ENCODE measurements at places on chromosomes 5 and 9.

GRCh38 chr5:135955525-135955924, 742 bp upstream of the LECT2 start:
- no peak for DNase-seq

DNA sequence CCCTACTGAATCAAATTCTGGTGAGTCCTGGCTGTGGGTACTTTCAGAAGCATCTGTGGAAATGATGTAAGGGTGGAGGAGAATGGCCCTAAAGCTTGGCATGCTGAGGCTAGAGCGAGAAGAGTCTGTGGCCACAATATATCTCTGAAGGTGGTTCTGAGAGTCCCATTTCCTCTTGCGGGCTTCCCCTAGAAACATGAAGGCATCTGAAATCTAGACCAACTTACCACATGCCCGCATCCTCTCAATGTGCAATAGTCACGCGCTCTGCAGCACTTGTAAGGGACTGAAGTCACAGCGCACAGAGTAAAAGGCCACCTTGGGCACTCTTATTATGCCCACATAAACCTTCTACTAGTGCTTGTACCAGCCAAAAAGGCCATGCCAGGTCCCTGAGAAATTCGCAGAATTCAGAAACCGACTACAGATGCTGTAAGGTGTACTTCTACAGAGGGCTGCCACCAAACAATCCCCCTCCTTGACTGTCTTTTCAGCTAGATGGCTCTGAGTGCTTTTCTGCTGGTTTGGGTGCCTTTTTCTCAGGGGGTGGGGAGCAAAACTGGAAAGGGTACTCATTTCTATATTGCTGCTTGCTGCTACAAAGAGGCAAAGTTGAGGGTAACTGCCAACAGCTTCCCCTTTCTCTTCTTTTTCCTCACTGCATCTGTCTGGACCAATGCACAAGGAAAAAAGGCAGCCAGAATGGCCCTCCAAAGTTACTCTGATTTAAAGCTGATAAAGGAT, 107.3 kb downstream of the ZDHHC21 start:
- DNase-seq = no peak

DNA sequence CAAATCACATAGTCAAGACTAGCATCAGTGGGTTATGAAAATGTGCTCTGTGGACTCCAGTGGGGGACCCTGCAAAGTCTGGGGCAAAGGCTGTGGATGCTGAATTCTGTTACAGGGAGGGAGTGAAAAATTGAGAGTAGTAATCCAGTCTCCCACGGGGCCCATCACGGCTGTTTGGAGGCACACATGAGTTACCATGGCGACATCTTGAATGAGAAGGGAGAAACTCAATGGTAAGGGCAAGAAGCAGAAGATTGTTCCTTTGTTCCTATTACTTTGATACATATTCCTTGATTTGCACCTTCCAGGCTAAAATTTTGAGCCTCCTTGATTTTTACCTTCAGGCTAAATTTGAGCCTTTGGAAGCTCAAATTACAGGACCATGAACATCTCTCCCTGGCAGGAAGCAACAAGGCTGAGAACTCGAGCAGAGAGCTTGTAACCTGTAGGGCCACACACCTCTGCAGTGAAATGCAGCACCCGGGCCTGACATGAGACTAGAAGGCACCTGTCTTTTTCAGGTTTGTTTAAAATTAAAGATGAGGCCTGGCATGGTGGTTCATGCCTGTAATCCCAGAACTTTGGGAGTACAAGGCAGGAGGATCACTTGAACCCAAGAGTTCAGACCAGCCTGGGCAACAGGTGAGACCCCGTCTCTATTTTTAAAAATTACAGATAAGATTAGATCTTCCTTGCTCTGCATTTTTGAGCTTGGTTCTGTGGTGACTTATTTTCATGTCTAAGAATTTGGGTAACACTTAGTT, 31.0 kb upstream of the ZFR start:
- DNase-seq = no peak

DNA sequence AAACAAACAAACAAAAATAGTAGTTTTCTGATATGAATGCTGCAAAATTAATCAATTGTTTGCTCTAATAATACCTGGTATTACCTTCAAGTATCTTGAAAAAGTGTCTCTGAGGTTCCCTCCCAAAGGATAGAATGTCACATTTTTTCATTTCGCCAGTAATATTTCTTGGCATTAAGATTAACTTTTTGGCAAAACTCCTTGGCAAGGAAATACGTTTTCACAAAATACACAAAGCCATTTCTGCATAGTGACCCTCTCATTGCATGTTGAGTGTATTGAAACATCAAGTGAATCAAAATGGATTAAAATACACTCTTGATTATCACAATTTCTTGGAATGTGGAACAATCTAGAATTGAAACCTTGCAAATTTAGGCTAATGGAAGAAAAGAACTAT, 230.5 kb downstream of the ATPSCKMT start:
- no peak for DNase-seq

DNA sequence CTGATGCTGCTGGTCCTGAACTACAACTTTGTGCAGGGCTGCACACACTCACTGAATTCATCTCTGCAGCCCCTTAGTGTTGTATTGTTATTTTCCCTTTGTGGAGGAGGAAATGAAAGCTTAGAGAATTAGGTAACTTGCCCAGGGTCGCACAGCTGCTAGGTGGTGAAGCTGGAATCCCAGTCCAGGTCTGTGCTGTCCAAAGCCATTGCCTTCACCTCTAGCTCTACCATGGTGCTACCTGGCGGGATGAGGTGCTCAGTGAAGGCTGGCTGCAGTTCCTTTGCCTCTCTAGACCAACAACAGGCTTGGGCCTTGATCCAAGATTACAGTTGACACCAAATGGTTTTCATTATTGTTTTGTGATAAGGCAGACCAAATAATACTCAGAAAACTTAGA, 177.8 kb upstream of the PITX1 start:
- DNase-seq = no peak

DNA sequence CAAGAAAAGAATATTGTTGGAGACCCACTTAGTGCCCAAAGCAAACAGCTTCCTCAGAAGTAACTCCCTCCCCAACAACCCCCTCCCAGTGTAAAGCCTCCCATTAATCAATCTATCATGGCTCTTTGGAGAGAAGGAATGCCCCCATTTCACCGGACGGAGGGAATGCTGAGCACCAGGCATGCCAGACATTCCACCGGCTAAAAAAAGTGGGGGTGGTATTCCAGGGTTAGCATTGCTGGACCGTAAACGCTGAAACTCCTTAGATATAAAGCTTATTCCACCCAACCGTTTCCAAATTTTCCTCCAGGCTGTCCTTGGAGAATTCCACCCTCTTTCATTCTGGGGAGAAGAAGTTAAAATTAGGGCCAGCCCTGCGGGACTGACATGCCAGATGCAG, 363 bp upstream of the MAMDC2 start:
- DNase-seq = no peak

DNA sequence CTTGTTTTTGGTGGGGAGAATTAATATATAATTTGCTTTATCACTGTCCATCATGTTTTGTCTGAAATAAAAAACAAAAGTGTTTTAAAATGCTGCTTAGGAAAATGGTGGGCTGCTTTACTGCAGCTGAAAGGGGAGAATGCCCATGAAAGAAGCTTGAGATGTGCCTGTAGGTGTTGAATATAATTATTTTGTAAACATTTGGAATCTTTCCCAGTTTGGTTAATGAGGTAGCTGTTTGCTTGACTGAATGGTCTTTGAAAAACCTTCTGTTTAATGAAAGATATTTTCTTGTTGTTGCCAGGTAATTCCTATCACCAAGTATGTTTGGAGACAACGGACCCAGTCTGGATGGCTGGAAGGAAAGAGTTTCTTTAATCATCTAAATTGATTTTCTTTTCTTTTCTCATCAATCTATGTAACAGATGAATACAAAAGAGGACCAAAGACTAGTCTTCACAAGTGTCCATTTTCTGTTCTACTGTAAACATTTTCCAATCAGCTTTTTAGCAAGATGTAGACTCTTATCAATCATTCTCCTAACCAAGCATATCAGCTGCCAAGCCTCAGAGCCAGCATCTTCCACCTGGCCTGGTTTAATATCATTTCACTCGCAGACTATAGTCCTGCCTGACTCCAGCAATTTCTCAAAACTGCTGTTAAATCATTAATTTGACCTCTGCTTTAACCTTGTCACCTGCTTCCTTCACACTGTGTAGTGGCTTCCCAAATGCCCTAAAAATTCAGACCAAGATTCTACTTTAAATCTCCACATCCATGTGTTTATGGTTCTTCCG, 441.2 kb upstream of the CHD1 start:
- DNase-seq = no peak

DNA sequence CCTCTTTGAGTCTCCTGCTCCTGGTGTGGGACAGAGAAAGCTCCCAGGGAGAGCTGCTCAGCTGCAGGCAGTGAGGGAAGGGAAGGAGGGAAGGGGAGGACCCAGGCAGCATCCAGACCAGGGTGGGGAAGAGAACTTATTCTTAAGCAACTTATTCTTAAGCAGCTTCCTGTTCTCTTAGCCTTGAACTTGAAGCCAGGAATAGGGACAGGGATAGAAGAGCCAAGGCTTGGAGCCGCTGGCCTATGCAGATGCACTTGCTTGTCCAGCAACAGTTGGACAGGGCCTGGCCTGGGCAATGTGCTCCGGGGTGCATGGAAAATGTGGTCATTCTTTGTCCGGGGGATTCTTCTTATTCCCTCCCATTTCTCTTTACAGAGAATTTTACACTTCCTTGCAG, 31.4 kb upstream of the SPTLC1 start:
- peak; percentile 30 for DNase-seq

GRCh38 chr9:81191222-81191621, 498.1 kb downstream of the TLE1 start:
- DNase-seq = no peak

- DNase-seq = no peak
These were observed 17.0 kb downstream of the LHX3 start for GRCh38 chr9:136187683-136188586.

- DNase-seq = no peak
These were observed 174.9 kb upstream of the SMIM23 start for GRCh38 chr5:171610686-171611085.

- DNase-seq = no peak
These were observed 482.8 kb downstream of the ELAVL2 start for GRCh38 chr9:23343226-23343625.

DNA sequence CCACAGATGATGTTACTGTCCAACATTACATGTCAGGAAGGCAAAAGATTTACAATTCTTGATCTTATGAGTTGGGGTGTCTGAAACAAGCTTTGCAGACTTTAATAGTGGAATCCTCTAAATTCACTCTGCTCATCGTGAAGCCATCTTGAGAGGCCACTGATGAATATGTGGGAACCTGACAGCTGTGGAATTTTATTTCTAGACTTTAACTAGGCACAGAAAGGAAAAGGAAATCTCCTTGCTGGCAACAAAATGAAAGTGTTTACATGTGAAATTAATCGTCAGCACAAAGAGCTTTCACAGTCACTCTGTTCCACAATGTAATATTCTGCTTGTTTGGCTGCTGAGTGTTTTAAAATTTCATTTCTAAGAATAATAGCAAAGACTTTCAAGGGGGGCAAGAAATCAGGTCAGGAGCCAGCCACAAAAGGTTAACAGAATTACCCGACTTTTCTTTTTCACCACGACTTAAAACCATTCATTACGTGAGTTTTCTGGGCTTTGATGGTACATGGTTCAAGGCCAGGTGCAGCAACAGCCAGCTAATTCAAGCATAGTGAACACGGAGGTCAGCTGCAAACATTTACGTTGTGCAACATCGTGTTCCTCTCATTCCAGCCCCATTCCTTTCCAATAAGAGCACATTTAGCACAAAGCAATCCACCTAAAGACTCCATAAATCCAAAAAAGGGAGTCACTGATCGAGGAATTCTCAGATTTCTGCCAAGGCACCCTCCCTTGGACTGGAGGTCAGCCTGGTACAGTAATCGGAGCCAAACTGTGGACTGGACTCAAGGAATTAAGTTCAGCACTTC, 14.6 kb downstream of the NREP start:
- peak; percentile 97 for DNase-seq
